GM23338 (cell line): ENCODE measurements at places on chromosomes 2 and 18. TPM values are rescaled to one million over a fixed set of nuclear protein-coding genes. Genes with fewer than 3 reads are reported as not detected.

The RNF152 gene
- total RNA-seq: 2.9 and 7.9 TPM in 2 replicates

The RFX8 gene
- total RNA-seq: 0.19 and 1.5 TPM in 2 replicates

The TCF7L1 gene
- total RNA-seq: 42.4 and 47.3 TPM in 2 replicates

- H3K4me1 ChIP-seq: no peaks in the 10 kb centered on the region; the same call in 1 of the 2 replicates
- no peak overlapping the region for H3K27ac ChIP-seq
- no peak for DNase-seq
- H3K4me3 ChIP-seq: no peak overlapping the region
Observed at GRCh38 chr2:67240507-67240906, 156.6 kb upstream of the ETAA1 start.

DNA sequence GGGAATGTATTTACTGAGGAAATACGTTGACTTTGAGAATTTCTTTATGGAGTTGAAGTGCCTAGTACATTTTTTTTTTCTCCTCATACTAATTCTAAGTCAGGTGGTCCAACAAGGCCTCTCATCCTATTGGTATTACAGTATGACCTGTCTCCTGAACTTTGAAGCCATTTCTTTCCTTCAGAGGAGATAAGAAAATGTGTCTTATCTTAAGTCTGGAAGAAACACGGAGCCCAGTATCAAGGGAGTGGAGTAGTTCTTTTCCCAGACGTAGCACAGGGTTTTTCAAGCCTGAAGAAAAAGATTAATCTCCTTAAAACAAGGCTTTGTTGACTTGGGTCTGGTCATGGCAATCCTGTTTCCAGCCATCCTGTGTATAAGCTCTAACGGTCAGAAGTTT is 11.6 kb upstream of the CPS1 start:
- H3K27ac ChIP-seq: no peak overlapping the region
- DNase-seq: no peak
- no peaks in the 10 kb centered on the region for H3K27me3 ChIP-seq
- no peak overlapping the region for H3K4me3 ChIP-seq
